AG04450 (cell line): ENCODE measurements at places on chromosomes 5 and 9.

GRCh38 chr5:146185161-146185560 is 2.7 kb upstream of the LARS1 start:
- DNase-seq = no peak

DNA sequence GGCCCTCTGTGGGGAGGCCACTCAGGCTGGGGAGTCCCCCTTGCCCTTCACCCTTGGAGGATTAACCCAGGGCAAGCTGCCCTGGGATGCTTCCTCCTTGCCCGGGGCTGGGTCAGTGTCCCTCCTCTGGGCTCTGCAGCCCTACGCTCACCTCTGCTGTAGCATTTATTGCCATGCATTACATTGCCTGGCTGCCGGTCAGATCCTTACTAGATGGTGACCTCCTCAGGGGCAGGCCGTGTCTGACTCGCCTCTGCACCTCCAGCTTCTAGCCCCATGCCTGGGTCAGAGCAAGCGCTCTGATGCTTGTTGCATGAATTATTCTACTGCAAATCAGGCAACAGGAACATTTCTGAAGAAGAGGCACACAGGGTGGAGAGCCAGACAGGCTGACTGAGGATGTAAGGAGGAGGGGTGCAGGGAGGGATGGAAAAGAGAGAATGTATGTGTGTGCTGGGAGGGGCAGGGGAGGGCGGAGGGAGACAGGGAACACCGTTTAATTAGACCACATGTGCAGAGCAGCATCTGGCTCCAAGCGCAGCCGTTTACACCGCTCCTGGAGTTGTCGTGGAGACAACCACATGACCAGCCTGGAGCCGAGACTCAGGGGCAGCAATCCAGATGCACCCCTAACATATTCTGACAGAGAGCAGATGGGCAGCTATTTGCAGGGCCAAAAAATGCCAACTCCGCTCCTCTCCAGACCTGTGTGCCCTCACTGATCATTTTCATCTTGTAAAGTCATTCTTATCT is 117.0 kb downstream of the CRB2 start:
- DNase-seq = no peak

DNA sequence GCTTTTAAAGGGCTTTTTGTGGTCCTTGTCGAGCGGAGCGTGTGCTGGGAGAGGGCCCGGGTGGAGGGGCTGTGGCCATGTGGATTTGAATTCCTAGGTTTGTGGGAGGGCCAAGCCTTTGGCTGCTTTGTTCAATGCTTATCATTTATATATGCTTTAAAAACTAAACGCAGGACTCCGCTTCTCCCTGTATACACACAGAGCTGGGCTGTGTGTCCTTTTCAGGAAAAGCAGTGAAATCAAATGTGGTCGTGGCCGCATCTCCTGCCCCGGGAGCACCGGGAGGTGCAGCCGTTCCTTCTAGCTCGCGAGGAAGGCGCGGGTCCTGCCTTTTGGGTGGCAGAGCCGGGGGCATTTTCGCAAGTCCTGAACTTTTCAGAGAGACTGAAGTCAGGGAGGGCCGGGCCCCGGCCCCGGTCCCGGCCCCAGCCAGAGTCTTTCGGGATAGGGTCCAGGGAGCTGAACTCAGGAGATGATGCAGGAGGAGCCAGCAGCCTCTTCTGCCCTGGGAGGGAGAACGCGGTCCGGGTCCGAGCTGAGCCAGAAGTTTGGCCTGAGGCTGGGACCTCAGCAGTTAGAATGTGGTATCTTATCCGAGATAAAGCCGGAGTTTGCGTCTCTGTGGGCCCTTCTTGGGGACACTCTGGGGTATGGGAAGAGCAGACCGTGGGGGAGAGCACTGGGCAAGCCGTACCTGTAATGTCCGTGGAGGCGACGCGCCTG is 158.8 kb downstream of the C9orf152 start:
- no peak for DNase-seq

GRCh38 chr9:5112646-5113045 is 72.8 kb downstream of the INSL6 start:
- DNase-seq = no peak

GRCh38 chr5:176809544-176810080 is 747 bp upstream of the UNC5A start:
- DNase-seq = no peak

DNA sequence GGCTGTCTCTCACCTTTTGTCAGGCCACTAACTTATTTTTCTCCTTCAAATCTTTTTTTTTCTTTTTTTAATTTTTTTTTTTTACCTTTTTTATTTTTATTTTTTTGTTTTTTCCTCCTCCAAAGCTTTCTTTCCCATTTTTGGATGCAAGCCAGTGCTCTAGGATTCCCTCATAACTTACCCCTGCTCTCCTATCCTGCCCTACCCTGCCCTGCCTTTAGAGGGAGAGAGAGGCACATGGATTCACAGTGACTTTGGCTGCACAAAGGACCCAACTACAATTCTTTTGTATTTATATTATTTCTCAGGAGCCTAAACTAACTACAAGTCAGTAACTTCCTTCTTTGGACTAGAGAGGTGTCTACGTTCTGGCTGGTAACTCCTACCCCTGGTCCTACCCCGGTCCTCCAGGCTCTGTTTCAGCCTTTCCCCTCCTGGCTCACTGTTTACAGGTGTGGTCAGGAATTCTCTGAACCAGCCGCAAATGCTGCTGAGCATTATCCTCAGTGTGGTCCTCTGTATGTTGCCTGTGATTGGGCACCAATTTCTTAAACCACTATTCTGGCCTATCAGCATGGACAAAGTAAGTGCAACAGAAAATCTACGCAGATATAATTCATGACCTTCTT is 8.4 kb upstream of the RUSC2 start:
- peak; percentile 52 for DNase-seq

GRCh38 chr5:88405783-88406182 is 137.1 kb upstream of the TMEM161B start:
- no peak for DNase-seq

DNA sequence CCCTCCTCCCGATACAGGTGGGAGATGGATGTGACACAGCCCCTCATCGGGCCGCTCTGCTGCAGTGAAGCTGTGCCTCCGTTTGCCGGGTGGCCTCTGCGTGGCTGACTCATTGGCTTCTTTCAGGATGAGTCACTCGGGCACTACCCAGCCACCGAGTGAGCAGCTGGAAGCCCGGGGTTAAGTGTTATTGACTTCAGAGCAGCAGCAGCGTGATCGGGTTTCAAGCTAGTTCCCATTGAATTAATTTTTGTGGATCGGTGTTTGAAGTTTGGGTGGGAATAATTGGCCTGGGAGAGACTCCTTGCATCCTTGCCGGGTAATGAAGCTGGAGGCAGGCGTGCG is 266.4 kb upstream of the IRX4 start:
- no peak for DNase-seq
